ENCODE measurements at places on chromosomes 1 and 21.

GRCh38 chr1:10380594-10381275 lies 18.1 kb upstream of the PGD start:
- peak; percentile 50 for DNase-seq

DNA sequence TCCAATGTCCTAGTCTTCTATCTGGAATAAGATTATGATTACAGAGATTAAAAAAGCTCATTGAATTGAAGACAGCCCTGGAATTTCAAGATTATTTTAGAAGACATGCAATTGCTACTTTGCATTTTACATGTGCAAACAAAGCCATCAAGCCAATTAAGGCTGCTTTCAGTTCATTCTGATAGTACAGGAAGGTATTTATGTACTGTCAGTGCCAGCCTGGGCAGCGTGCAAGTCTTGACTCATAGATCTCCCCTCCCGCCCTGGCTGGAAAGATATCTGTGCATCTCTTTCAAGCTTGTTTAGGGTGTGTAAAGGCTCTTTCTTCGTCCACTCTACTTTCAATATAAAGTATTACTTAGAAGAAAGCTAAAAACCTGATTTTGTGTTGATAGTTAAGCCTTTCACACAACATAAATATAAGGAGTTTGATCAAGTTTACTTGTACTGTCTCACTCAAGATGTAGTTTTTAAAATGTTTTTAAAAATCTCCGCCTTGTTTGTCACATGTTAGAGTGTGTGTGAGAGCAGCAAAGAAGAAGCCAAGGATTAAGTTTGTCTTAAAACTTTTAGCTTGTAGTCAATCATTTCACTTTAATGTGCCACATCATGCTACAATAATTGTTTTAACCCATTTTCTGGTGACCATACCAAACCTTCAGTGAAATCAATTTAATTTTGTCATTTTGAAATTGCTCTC lies 13.6 kb upstream of the LYPLAL1 start:
- peak; percentile 8 for DNase-seq

GRCh38 chr1:94660994-94661393 lies 119.4 kb upstream of the F3 start:
- DNase-seq, result no peak

- DNase-seq, result no peak
Observed at GRCh38 chr1:80909172-80909784, 891.5 kb upstream of the ADGRL2 start.

- peak; percentile 95 for DNase-seq
Observed at GRCh38 chr1:207020065-207020708, 12.4 kb downstream of the C1orf116 start.

- DNase-seq, result no peak
Observed at GRCh38 chr21:41894922-41895557, 15.9 kb upstream of the PRDM15 start.

- no peak for DNase-seq
Observed at GRCh38 chr1:230379928-230380327, 46.2 kb downstream of the PGBD5 start.

- no peak for DNase-seq
Observed at GRCh38 chr1:171351961-171352360, 38.0 kb downstream of the FMO4 start.

- no peak for DNase-seq
Observed at GRCh38 chr1:113042285-113043143, 30.5 kb upstream of the LRIG2 start.

DNA sequence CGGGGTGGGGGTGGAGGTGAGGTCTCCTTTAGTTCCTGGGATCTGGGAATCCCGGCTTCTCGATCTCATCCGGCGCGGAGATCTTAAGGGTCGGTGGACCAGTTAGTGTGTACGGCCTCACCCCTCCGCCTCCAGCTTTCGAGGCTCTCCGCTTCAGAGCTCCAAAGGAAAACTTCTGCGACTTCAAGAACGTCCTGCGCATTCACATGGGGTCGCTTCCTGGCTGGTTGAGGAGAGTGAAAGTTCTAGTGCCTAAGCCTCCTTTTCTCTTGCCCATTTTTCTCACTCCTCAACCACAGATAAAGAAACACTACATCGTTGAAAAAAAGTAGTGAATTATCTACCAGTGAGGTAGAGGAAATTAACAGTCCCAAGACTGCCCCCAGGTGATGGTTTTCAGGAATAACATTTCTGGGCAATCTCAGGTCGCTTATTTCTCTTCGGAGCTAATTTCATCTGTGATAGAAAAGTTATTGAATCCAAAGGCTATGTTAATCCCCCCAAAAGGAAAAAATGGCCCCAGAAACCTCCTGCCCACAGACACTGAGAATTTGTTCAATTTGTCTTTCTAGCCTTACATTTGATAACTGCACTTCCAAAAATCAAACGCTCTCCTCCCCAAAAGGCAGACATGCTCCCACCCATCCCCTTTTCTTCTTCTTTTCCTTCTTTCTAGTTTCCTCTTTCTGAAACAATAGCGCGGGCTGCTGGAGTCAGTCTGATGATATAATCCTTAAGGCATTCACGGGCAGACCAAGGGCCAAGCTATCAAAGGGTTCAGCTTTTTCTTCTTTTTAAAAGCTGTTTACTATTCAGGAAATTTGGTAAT lies 20.6 kb upstream of the TBX15 start:
- no peak for DNase-seq

DNA sequence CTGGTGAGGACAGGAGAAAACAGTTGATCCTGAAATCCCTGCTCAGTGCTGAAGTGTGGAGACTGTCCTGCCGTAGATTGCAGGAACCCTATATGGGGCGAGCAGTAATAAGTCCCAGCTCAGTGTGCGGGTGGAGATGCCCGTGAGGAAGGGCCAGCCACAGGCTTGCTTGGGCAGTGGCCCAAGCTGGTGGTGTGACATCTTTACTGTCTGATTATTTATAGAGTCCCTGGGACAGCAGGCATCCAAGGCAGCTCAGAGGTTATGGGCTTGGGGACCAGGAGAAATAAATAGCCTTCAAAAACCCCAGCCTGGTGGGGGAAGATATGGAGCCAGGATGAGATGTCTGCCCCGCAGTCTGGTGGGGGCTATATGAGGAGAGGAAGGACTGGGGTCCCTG lies 170.7 kb upstream of the POU3F1 start:
- no peak for DNase-seq

DNA sequence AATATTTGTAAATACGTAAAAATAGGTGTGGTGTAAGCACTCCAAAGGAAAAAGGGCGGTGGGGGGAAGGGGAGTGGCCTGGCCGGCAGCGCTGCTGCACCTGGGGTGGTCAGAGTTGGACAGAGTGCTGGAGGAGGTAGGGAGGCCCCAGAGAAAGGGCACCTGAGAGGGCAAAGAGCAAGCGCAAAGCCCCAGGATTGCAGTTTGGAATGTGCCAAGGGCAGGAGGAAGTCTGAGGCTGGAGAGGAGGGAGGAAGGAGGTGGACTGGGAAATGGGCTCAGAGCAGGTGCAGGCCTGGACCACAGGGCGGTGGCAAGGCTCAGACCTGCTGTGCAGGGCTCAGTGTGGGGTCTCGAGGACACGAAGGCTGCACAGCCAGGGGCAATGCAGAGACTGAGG lies 30.6 kb downstream of the LDLRAP1 start:
- DNase-seq, result no peak

DNA sequence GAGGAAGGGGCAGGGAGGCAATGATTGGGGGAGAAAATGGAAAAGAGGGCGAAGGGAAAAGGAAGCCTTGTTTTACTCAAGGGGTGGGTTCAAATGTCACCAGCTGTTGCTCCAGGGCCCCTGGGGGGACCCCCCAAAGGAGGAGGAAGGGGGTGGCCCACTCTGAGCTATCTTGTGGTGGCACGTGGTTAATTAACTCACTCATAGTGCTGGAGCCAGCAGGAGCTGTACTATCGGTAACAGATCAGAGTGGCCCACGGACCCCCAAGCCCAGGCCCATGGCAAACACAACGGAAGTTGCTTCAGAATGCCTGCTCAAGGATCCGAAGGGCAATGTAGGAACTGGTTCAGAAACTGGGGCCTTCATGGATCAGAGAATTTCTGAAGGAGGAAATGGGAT lies 7.2 kb downstream of the TFF2 start:
- DNase-seq, result no peak

DNA sequence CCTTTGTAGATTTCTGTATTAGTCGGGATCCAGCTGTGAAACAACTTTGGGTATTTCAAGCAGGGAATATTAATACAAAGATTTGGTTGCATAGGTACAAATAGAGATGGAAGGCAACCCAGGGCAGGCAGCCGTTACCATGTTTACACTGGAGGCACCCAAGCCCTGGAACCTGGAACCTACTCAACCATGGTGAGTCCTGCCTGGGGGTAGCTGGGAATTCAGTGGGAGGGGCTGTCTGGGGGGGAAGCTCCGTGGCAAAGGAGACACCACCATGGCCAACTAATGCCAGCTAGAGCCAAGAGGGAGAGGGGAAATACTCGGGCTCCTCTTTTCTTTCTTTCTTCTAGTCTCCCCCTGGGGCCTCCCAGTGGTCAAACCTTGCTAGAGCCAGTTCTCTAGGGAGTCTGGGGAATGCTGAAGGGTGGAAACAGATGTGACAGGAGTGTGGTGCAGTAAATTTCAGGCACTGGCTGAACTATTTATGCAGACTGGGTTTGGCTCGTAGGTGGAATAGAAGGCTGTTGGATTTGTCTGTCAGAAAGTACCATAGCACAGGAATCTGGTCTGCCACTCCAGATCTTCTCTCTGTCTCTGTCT lies 91.9 kb upstream of the CACNA1E start:
- DNase-seq, result no peak

DNA sequence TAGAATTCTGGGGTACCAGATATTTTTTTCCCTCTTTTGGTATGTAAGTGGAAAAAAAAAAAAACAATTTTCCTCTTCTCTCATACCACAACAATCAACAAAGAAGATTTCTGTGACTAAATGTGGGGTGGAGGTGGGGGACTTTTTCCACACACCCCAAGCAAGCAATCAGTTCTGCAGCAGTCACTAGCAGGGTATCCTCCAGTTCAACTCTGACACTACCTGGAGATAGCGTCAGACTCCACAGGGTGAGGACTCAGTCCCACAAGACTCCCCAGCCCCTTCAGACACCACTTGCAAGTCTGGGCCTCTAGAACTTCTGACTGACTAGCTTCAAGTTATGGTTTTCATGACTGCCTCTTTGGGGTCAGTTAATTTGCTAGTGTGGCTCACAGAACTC lies 6.2 kb downstream of the DHX9 start:
- no peak for DNase-seq

DNA sequence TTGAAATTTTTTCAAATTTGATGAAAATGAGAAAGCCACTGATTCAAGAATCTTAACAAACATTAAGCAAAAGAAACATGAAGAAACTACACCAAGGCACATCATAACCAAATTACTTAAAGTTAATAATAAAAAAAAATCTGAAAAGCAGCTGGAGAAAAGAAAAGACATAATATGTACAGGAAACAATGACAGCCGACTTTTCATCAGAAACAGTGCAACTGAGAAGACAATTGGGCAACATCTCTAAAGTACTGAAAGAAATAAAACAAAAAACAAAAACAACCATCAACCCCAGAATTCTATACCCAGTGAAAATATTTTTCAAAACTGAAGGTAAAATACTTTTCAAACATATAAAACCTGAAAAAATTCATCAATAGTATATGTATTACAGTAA lies 73.8 kb upstream of the DMRTA2 start:
- DNase-seq, result no peak

DNA sequence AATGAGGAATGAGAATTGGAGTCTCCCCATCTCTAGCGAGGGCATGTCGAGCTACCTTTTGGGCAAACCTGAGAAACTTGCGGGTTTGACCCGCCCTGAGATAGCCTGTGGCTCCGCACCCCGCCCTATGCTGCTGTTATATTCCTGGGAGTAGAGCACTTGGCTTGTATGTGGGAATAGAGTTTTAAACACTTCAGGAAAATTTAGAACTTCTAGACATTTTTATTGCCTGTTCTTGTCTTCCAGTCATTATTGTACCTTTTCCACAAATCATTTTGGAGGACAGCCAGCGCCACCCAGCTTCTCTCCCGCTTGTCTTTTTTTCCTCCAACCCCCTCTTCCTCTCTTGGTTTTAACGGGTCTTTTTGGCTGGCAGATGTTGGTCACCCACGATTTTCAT lies 738 bp downstream of the GNPAT start:
- no peak for DNase-seq

GRCh38 chr21:42251654-42252324 lies 32.8 kb downstream of the ABCG1 start:
- DNase-seq, result no peak

DNA sequence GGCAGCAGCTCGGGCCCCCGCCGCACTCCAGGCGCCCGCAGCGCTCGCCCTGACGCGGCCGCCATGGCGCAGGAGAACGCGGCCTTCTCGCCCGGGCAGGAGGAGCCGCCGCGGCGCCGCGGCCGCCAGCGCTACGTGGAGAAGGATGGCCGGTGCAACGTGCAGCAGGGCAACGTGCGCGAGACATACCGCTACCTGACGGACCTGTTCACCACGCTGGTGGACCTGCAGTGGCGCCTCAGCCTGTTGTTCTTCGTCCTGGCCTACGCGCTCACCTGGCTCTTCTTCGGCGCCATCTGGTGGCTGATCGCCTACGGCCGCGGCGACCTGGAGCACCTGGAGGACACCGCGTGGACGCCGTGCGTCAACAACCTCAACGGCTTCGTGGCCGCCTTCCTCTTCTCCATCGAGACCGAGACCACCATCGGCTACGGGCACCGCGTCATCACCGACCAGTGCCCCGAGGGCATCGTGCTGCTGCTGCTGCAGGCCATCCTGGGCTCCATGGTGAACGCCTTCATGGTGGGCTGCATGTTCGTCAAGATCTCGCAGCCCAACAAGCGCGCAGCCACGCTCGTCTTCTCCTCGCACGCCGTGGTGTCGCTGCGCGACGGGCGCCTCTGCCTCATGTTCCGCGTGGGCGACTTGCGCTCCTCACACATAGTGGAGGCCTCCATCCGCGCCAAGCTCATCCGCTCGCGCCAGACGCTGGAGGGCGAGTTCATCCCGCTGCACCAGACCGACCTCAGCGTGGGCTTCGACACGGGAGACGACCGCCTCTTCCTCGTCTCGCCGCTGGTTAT lies 2.8 kb downstream of the KCNJ9 start:
- peak; percentile 49 for DNase-seq

GRCh38 chr1:225944387-225944786 lies 3.4 kb upstream of the LEFTY2 start:
- DNase-seq, result no peak

DNA sequence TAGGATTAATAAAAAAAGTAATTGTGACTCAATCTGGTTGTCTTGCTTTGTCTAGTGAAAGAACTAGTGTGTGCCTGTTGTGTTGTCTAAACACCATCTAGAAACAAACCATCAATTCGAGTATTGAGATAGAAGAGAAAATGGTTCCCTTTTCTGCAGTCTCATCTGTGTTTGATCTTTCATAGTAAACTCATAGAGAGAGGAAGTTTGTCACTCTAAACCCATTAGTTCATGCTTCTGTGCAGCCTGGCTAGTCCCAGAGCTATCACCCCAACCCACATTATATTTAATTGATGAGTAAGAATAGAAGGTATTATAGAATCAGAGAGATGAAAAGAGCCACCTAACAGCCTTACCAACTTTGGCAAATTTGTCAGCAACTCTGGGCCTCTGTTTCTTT lies 99.5 kb downstream of the TGFB2 start:
- DNase-seq, result no peak

- DNase-seq, result no peak
Observed at GRCh38 chr1:119958223-119958622, 61.9 kb upstream of the ADAM30 start.

Data from epithelial cell of prostate (primary cell).